ENCODE measurements at places on chromosomes 16 and 17.

- H3K4me1 ChIP-seq = peaks cover 20% of the 10 kb centered on the region
- H3K4me3 ChIP-seq = no peak overlapping the region
- no peak overlapping the region for H3K27ac ChIP-seq
- peaks cover 60% of the 10 kb centered on the region for H3K36me3 ChIP-seq
These were observed 297.5 kb downstream of the XYLT1 start for GRCh38 chr16:17173281-17173680.

- peaks cover 33% of the 10 kb centered on the region for H3K4me1 ChIP-seq
- no peak overlapping the region for H3K27ac ChIP-seq
- no peaks in the 10 kb centered on the region for H3K27me3 ChIP-seq
These were observed 13.0 kb downstream of the NMRAL1 start for GRCh38 chr16:4461250-4462085.

GRCh38 chr17:35713069-35713728 lies 18.2 kb upstream of the RASL10B start:
- H3K27ac ChIP-seq = no peak overlapping the region
- DNase-seq = no peak
- H3K4me3 ChIP-seq = no peak overlapping the region
- H3K36me3 ChIP-seq = peaks cover 25% of the 10 kb centered on the region
- peaks cover 7% of the 10 kb centered on the region for H3K4me1 ChIP-seq
- H3K27me3 ChIP-seq = no peaks in the 10 kb centered on the region

DNA sequence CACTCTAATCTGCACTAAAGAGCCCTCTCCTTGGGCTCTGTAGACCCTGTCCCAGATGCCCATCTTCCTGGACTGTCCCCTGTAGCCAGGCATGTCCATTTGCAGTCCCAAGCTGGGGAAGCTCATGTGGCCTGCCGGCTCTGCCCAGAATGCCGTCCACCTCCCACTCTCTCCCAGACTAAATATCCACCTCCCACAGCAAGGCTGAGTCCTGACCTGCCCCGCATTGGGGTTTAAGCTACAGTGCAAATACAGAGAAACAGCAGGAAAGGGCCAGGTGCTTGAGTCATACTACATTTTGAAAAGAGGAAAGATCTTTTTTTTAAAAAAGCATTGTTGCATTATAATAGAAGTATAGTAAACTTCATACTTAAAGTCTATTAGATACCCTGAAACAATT lies 3.0 kb downstream of the ST6GALNAC2 start:
- no peak overlapping the region for H3K4me3 ChIP-seq
- no peak overlapping the region for H3K27ac ChIP-seq
- no peaks in the 10 kb centered on the region for H3K36me3 ChIP-seq
- no peak for DNase-seq
- peaks cover 16% of the 10 kb centered on the region for H3K4me1 ChIP-seq

- H3K4me1 ChIP-seq = peaks cover 32% of the 10 kb centered on the region
- no peak overlapping the region for H3K27ac ChIP-seq
- H3K27me3 ChIP-seq = no peaks in the 10 kb centered on the region
- H3K4me3 ChIP-seq = no peak overlapping the region
These were observed 85.1 kb downstream of the KANSL1 start for GRCh38 chr17:46108120-46108519.

- H3K4me3 ChIP-seq = no peak overlapping the region
- peaks cover 8% of the 10 kb centered on the region for H3K4me1 ChIP-seq
- H3K27ac ChIP-seq = no peak overlapping the region
These were observed 11.4 kb upstream of the MC1R start for GRCh38 chr16:89907055-89907814.

GRCh38 chr16:14309906-14310305 lies 238.8 kb downstream of the MRTFB start:
- no peaks in the 10 kb centered on the region for H3K36me3 ChIP-seq
- H3K4me1 ChIP-seq = peaks cover 22% of the 10 kb centered on the region
- H3K27ac ChIP-seq = no peak overlapping the region
- no peak overlapping the region for H3K4me3 ChIP-seq

DNA sequence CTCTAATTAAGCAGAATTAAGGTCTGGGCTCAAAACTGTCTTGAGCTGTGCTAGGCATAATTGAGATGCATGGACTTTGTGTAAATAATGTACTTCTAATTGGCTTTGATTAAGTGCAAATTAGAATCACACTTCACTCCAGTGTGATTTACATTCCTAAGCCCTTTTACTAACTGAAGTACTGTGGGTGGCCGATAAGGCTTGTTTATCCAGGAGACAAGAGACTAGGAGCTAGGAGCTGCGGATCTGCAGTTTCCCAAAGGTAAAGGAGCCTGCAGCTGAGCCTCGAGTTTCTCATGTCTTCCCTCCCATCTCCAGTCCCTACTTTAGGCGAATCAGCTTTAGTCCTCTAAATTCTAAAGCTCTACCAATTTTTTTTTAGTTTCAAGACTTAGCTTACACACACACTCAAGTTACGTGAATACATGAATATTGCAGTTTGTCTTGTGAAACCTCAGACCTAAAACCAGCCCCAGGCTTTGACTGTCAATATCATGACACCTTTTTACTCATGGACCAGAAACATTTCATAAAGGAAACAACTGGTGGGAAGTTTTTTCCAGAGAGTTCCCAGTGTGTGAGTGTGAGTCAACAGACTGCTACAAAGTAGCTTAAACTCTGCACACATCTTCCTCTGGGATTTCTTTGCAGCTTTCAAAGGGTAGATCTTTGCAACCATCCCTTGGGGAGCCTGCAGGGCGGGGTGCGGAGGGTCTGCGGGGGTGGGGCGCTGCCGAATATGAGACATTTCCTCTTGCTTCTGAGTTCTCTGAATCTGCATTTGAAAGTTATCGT lies 113.9 kb upstream of the TBX2 start:
- no peak overlapping the region for H3K27ac ChIP-seq
- no peaks in the 10 kb centered on the region for H3K27me3 ChIP-seq
- DNase-seq = no peak
- H3K4me1 ChIP-seq = peaks cover 15% of the 10 kb centered on the region

GRCh38 chr17:2398655-2399571 lies 1.9 kb downstream of the MNT start:
- peaks cover 70% of the 10 kb centered on the region for H3K4me1 ChIP-seq
- H3K27ac ChIP-seq = peak overlapping the region; percentile 100
- H3K27me3 ChIP-seq = no peaks in the 10 kb centered on the region
- H3K36me3 ChIP-seq = peaks cover 5% of the 10 kb centered on the region
- peak; percentile 74 for DNase-seq
- peak overlapping the region; percentile 94 for H3K4me3 ChIP-seq

GRCh38 chr17:27353033-27353460 lies 59.1 kb downstream of the WSB1 start:
- H3K4me1 ChIP-seq = peaks cover 29% of the 10 kb centered on the region
- H3K27me3 ChIP-seq = no peaks in the 10 kb centered on the region
- DNase-seq = no peak
- H3K4me3 ChIP-seq = peak overlapping the region; percentile 81

Measured in activated CD8-positive, alpha-beta T cell treated with anti-CD3 and anti-CD28 coated beads, Interleukin-2, amount 10 ng/mL, durations not matched to agents 7 days and 5 days (primary cell).